ENCODE measurements at places on chromosomes 6 and 20.

GRCh38 chr20:4512891-4513550 lies 208.7 kb upstream of the PRND start:
- no peak for DNase-seq

DNA sequence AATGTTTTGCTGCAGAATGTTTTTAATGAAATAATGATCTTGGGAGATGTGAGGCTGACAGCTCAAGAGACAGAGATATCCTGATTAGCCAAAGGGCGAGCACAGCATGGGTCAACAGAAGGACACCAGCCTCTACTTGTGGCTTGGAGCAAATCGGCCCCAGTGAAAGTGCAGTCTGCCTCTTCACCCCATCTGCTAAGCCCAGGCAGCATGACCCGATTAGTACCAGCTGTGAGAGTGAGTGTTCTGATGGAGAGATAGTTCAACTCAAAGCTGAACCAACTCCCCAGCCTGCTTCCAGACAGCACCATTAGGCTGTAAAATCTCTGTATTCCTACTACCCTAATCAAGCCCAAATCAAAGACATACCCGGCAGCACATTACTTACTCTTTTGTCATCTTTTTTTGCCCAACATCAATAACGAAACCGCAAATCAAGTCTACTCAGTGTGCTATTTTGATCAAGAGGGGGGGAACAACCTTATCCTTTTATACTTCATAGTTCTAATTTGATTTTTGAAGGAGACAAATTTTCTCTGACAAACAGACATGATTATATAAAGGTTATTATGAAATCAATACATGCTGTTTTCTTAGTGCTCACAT lies 514.1 kb upstream of the NRSN1 start:
- DNase-seq = no peak

DNA sequence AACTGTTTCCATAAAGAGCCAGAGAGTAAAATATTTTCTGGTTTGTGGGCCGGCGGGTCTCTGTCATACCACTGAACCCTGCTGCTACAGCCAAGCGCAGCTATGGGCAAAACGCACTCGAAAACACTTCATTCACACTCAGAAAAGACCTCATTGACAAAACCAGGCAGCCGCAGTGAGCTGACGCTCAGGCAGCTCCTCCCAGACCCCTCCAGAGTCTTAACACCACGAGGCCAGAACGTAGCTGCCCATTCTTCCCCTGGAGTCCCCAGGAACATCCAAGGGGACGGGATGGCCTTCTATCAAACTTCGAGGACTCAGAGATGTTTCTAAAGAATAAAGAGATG lies 35.6 kb upstream of the ZBP1 start:
- no peak for DNase-seq

GRCh38 chr6:43262780-43263313 lies 19.6 kb downstream of the TTBK1 start:
- DNase-seq = no peak

- no peak for DNase-seq
Observed at GRCh38 chr20:37381621-37382471, 35.9 kb downstream of the SRC start.

DNA sequence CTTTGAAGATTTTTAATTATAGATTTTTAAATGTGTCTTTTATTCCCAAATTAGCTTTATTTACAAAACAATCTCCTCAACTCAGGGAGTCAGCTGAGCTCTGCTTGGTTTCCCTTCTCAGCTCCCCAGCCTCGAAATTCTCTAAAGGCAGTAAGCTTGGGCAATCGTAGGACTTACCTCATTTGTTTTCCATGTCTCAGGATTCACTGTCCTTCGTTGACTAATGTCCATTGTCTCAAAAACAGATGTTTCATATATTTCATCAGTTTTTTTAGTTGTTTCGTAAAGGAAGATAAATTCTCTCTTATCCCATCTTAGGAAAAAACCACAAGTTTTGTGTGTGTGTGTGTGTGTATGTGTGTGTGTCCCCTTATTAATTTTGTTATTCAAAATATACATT lies 102.2 kb upstream of the ADGRF1 start:
- no peak for DNase-seq

DNA sequence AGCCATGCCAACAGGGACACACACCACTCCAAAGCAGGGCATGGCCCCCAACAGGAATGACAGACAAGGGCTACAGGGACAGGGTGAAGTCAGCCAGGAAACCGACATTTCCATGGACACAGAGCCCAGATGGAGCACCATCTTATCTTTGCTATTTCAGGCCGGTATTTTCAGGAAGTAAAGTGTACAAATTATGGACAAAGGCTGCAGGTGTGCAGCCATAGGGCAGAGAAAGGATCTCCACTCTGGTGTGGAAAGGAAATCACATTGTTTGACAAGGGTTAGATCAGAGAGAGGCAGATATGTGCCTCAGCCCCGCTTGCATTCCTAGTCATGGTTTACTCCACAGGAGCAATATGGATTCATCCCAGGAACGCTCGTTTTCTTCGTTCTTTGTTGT lies 81.7 kb upstream of the SLC22A23 start:
- DNase-seq = no peak

GRCh38 chr6:151054306-151054705 lies 185.5 kb upstream of the AKAP12 start:
- no peak for DNase-seq

GRCh38 chr6:66238851-66239250 lies 531.8 kb upstream of the EYS start:
- no peak for DNase-seq

GRCh38 chr20:34127792-34128191 lies 15.7 kb upstream of the EIF2S2 start:
- DNase-seq = no peak

- no peak for DNase-seq
Observed at GRCh38 chr6:126685182-126685581, 345.3 kb downstream of the CENPW start.

- no peak for DNase-seq
Observed at GRCh38 chr6:130693944-130694343, 133.3 kb upstream of the SMLR1 start.

GRCh38 chr20:53124075-53124551 lies 152.0 kb downstream of the TSHZ2 start:
- no peak for DNase-seq

GRCh38 chr20:52593654-52594053 lies 378.5 kb upstream of the TSHZ2 start:
- no peak for DNase-seq

- no peak for DNase-seq
Observed at GRCh38 chr6:5012519-5012918, 8.7 kb upstream of the RPP40 start.

DNA sequence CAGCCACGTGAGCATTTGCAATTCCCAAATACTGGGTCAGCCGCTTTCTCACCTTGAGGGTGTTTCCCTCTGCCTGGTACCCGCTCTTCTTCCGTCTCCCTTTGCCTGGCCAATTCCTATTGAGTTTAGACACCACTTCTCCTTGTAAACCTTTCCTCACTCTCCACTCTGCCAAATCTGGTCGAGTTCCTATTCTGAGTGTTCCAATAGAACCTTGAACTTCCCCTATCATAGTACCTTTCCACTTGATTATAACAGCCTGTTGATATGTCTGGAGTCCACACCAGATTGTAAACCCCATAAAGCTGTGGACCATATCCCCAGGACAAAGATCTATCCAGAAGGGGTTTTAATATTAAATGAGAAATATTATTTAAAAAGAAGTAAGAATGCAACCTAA lies 36.0 kb upstream of the EDN1 start:
- DNase-seq = no peak

DNA sequence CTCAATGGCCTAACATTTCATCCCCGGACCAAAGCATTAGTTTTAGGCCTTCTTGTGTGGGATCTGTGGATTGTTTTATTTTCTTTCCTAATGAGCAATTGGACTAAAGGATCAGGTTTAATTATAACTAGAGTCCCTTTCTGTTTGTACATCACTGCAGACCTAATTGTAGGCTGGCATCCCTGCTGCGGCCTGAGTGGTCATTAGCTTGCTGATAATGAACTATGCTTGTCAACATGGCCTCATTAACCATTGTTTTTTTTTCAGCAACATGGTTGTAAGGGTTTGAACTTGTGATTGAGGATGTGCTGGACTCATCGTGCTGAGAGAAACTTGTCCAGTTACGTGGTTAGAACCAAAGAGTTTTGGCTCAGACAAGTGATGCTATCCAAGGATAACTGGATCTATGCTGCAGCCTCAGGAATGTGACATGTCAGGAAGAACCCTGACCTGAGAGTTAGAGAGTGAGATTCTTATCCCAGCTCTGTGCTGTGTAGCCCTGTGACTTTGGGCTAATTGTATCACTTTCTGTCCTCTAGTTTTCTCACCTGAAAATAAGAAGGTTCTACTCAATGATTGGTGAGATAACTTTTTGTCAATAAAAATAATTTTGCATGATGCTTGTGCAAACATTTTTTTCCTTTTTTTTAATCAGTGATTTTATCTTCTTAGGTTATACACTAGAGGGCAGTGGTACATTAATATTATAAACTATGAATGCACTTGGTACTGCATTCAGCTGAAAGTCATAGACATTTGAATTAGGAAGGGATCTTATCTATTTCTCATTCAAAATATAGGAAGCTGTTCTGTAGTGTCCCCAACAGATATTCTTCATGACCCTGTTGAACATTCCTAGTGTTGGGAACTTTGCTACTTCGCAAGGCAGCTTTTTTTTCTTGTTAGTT lies 140.9 kb downstream of the RNF144B start:
- DNase-seq = no peak

- DNase-seq = no peak
Observed at GRCh38 chr20:35866418-35867202, 87.7 kb downstream of the SCAND1 start.

- DNase-seq = no peak
Observed at GRCh38 chr6:88763160-88763559, 200.3 kb downstream of the RNGTT start.

GRCh38 chr6:110352563-110353262 lies 5.4 kb downstream of the METTL24 start:
- no peak for DNase-seq

GRCh38 chr20:10217721-10218410 lies 764 bp upstream of the SNAP25 start:
- peak; percentile 61 for DNase-seq

DNA sequence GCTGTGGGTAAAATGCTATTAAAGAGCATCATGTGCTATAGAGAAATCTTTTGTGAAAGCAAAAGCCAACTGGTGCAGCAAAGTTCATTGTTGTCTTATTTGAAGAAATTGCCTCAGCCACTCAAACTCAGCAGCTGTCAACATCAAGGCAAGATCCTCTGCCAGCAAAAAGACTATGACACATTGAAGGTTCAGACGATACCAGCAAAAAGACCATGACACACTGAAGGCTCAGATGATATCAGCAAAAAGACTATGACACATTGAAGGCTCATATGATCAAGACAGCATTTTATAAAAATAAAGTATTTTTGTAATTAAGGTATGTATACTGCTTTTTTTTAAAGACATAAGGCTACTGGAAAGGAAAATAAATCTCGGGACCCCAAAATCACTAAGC lies 118.4 kb upstream of the RUNX2 start:
- DNase-seq = no peak

- DNase-seq = no peak
Observed at GRCh38 chr6:56497691-56498090, 145.0 kb downstream of the DST start.

DNA sequence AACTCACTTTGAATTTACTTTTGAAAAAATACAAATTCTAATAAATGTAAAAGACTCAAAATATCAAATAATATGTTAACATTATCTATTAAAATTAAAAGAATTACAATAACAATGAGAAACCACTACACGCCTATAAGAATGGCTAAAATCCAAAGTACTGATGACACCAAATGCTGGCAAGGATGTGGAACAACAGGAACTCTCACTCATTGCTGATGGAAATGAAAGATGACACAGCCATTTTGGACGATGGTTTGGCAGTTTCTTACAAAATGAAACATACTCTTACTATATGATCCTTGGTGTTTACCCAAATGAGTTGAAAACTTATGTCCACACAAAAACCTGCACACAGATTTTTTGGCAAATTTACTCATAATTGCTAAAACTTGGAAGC lies 15.6 kb upstream of the STX11 start:
- no peak for DNase-seq
